ENCODE measurements at places on chromosomes 3 and 15.

GRCh38 chr3:126003447-126004190, 34.6 kb downstream of the ROPN1B start:
- DNase-seq, result no peak

DNA sequence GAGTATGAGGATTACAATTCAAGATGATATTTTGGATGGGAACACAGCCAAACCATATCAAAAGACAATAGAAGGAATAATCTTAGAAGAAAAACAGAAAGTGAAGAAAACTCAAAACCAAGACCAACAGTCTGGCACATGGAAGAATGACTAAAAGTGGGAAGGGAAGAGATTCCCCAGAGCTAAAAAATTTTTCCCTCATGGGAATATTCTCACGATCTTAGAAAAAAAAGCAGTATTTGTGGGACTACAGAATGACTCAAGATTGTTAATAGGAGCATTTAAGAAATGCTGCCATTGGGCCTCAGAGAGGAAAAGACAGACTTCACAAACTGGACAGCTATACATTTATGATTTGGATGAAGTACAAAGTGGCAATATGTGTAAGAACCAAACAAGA, 18.3 kb downstream of the OSTN start:
- no peak for DNase-seq

DNA sequence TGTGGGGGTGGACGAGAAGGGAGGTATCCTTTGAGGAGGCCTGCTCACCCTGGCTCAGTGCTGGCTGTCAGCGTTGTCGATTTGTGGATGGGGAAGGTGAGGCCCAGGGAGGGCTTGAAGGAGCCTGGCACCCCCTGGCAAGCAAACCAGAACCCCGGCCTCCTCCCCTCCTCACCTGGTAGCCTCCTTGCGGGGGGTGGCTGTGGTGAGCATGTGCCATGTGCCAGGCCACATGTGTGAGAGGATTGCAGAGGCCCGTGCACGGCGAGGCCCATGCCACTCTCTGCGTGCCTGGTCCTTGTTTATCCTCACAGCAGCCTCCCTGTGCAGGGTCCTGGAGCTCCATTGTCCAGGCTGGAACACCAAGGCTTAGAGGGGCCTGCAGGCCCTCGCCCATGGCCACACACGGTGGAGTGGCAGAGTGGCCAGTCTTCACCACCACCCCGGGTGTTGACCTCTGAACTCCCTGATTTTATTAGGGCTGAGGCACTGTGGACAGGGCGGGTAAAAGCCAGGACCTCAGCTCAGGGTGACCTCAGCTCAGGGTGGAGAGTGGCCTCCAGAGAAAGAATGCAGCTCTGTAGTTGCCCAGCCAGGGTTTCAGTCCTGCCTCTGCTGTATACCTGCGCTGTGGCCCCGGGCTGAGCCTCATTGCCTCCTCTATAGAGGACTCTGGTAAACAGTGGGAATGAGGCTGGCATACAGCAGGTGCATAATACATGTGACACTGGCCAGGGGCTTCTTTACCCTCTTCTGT, 29.1 kb downstream of the HDAC11 start:
- no peak for DNase-seq

- DNase-seq, result peak; percentile 29
Measured at GRCh38 chr3:193851941-193852674, 259.1 kb downstream of the OPA1 start.

Data from heart right ventricle (tissue), 16 donors.